ENCODE measurements at places on chromosomes 12 and 14.

DNA sequence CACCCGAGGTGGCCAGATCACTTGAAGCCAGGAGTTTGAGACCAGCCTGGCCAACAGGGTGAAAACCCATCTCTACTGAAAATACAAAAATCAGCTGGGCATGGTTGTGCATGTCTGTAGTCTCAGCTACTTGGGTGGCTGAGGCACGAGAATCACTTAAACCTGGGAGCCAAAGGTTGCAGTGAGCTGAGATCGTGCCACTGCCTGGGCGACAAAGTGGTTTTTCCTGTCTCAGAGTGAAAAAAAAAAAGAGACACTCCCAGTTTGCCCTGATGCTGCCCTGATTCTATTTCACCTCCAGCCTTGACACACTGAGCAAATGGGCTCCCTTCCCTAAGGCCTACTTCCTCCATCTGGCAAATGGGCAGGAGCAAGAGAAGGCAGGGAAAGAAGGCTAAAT is 28.5 kb upstream of the PLEK2 start:
- no peak for DNase-seq
- H3K27me3 ChIP-seq = no peaks in the 10 kb centered on the region
- no peak overlapping the region for H3K4me3 ChIP-seq
- no peak overlapping the region for H3K27ac ChIP-seq
- H3K36me3 ChIP-seq = no peaks in the 10 kb centered on the region
- H3K4me1 ChIP-seq = peaks cover 2% of the 10 kb centered on the region

- H3K4me3 ChIP-seq = no peak overlapping the region
- DNase-seq = no peak
- no peaks in the 10 kb centered on the region for H3K36me3 ChIP-seq
- peaks cover 1% of the 10 kb centered on the region for H3K4me1 ChIP-seq
Observed at GRCh38 chr12:92650228-92650822, 52.5 kb upstream of the PLEKHG7 start.

- H3K27me3 ChIP-seq = no peaks in the 10 kb centered on the region
- no peak for DNase-seq
- no peak overlapping the region for H3K27ac ChIP-seq
- H3K36me3 ChIP-seq = peaks cover 7% of the 10 kb centered on the region
- H3K4me1 ChIP-seq = no peaks in the 10 kb centered on the region
Observed at GRCh38 chr14:23099212-23099861, 4.0 kb downstream of the C14orf119 start.

- no peak for DNase-seq
- no peaks in the 10 kb centered on the region for H3K27me3 ChIP-seq
- peaks cover 5% of the 10 kb centered on the region for H3K4me1 ChIP-seq
- H3K36me3 ChIP-seq = no peaks in the 10 kb centered on the region
- H3K27ac ChIP-seq = no peak overlapping the region
- no peak overlapping the region for H3K4me3 ChIP-seq
Observed at GRCh38 chr12:31896514-31897039, 62.6 kb upstream of the RESF1 start.

DNA sequence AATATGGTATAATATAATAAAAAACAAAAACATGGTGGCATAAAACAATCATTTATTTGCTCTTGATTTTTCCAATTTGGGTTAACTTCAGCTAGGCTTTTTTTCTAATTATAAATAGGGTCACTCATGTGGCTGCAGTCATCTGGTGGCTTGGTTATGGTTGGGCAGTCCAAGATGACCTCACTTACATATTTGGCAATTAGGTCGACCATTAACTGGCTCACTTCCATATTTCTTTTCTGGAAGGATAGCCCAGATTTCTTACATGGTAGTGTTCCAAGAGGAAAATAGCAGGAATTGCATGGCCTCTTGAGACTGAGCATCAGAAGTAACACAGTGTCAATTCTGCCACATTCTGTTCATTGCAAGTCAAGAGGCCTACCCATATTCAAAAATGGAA is 153.4 kb downstream of the FUT8 start:
- no peak overlapping the region for H3K27ac ChIP-seq
- no peaks in the 10 kb centered on the region for H3K36me3 ChIP-seq
- DNase-seq = no peak

DNA sequence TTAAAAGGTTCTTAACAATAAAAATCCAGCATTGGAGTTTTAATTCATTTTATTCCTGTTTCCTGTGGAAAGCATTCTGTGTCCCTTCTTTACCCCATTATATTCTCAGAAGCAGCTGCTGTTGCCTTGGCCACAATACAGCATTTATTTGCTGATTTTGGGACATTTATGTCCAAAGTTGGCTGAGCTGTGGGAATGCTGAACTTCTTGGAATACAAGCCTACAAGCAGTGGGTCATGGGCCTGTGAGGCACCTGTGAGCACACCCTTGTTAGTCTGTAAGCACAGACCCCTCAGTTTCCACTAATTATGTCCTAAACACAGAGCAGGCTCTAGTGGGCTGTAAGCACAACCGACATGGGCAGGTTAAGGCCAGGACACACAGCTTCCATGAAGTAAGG is 122.2 kb upstream of the IGF1 start:
- no peaks in the 10 kb centered on the region for H3K27me3 ChIP-seq
- DNase-seq = no peak
- no peaks in the 10 kb centered on the region for H3K36me3 ChIP-seq
- H3K4me3 ChIP-seq = no peak overlapping the region

DNA sequence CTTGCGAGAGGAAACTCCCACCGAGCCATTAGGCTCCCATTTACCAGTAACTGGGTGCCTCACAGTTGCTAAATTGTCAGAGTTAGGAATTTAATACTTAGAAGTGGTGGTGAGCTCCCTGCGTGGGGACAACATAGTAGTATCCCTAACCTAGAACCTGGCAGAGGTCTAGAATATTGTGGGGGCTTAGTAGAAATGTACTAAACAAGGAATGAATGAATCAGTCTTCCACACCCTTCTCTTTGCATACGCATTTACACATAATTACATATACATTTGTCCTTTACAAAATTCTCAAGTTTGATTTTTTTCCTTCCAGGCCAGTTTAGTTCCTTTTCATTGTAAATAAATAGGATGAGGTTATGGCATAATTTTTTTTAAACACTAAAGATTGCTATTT is 24.1 kb downstream of the PELI2 start:
- H3K27ac ChIP-seq = no peak overlapping the region
- H3K36me3 ChIP-seq = no peaks in the 10 kb centered on the region
- H3K4me1 ChIP-seq = peaks cover 4% of the 10 kb centered on the region
- no peaks in the 10 kb centered on the region for H3K27me3 ChIP-seq

GRCh38 chr12:91990525-91990924 is 155.1 kb downstream of the BTG1 start:
- no peaks in the 10 kb centered on the region for H3K27me3 ChIP-seq
- DNase-seq = no peak
- H3K27ac ChIP-seq = no peak overlapping the region
- H3K36me3 ChIP-seq = no peaks in the 10 kb centered on the region

GRCh38 chr12:122366685-122367475 is 55.6 kb downstream of the CLIP1 start:
- peaks cover 4% of the 10 kb centered on the region for H3K36me3 ChIP-seq
- no peak overlapping the region for H3K27ac ChIP-seq
- peak; percentile 37 for DNase-seq
- H3K27me3 ChIP-seq = no peaks in the 10 kb centered on the region

GRCh38 chr12:119664642-119665041 is 3.3 kb upstream of the PRKAB1 start:
- no peaks in the 10 kb centered on the region for H3K27me3 ChIP-seq
- DNase-seq = no peak
- no peaks in the 10 kb centered on the region for H3K36me3 ChIP-seq
- H3K4me1 ChIP-seq = no peaks in the 10 kb centered on the region

GRCh38 chr14:64709126-64709525 is 4.9 kb downstream of the PLEKHG3 start:
- peaks cover 18% of the 10 kb centered on the region for H3K4me1 ChIP-seq
- DNase-seq = no peak
- H3K27me3 ChIP-seq = no peaks in the 10 kb centered on the region
- H3K4me3 ChIP-seq = no peak overlapping the region

- H3K27me3 ChIP-seq = peaks cover 7% of the 10 kb centered on the region
- no peak overlapping the region for H3K27ac ChIP-seq
- H3K36me3 ChIP-seq = no peaks in the 10 kb centered on the region
- no peak for DNase-seq
- H3K4me1 ChIP-seq = 0 out of 2 replicates have a peak, but pooled peaks cover 2% of the 10 kb centered on the region
- peak overlapping the region; percentile 82 for H3K4me3 ChIP-seq
Observed at GRCh38 chr12:27333403-27334009, 870 bp downstream of the BMAL2 start.

- no peaks in the 10 kb centered on the region for H3K36me3 ChIP-seq
- peaks cover 2% of the 10 kb centered on the region for H3K4me1 ChIP-seq
- H3K4me3 ChIP-seq = no peak overlapping the region
- DNase-seq = no peak
- no peaks in the 10 kb centered on the region for H3K27me3 ChIP-seq
Observed at GRCh38 chr14:52835122-52835903, 43.9 kb upstream of the GNPNAT1 start.

- peaks cover 24% of the 10 kb centered on the region for H3K27me3 ChIP-seq
- no peak overlapping the region for H3K27ac ChIP-seq
- no peak for DNase-seq
- peaks cover 6% of the 10 kb centered on the region for H3K4me1 ChIP-seq
Observed at GRCh38 chr12:14283489-14284144, 81.9 kb upstream of the ATF7IP start.

DNA sequence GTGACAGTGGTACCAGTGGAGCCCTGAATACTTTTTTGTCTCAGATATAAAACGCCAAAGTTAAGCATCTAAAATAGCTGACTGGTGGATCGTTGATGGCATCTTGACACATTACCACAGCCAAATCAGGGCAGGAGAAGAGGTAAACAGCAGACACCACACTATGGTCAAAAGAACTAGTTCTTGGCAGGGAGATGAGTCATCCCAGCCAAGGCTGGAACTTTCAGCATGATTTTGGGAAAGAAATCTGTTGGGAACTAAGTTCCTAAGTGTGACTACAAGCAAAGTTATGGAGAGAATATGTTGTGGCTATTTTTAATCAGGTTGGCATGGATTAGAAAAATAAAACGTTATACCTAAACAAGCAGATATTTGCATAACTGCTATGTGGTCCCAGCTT is 36.9 kb downstream of the LGR5 start:
- H3K4me1 ChIP-seq = no peaks in the 10 kb centered on the region
- H3K36me3 ChIP-seq = no peaks in the 10 kb centered on the region
- no peak overlapping the region for H3K27ac ChIP-seq
- DNase-seq = no peak
- H3K27me3 ChIP-seq = no peaks in the 10 kb centered on the region
- no peak overlapping the region for H3K4me3 ChIP-seq

GRCh38 chr12:70659077-70659606 is 21.9 kb upstream of the PTPRB start:
- no peaks in the 10 kb centered on the region for H3K36me3 ChIP-seq
- H3K4me1 ChIP-seq = peaks cover 1% of the 10 kb centered on the region
- H3K27me3 ChIP-seq = no peaks in the 10 kb centered on the region
- no peak for DNase-seq
- no peak overlapping the region for H3K27ac ChIP-seq

- no peak overlapping the region for H3K4me3 ChIP-seq
- H3K4me1 ChIP-seq = no peaks in the 10 kb centered on the region
- DNase-seq = no peak
Observed at GRCh38 chr14:71688576-71688975, 243.7 kb upstream of the RGS6 start.

- no peak overlapping the region for H3K4me3 ChIP-seq
- no peaks in the 10 kb centered on the region for H3K36me3 ChIP-seq
- H3K27me3 ChIP-seq = peaks cover 85% of the 10 kb centered on the region
- no peak overlapping the region for H3K27ac ChIP-seq
- DNase-seq = no peak
Observed at GRCh38 chr12:114414031-114414865, 8.3 kb upstream of the TBX5 start.

DNA sequence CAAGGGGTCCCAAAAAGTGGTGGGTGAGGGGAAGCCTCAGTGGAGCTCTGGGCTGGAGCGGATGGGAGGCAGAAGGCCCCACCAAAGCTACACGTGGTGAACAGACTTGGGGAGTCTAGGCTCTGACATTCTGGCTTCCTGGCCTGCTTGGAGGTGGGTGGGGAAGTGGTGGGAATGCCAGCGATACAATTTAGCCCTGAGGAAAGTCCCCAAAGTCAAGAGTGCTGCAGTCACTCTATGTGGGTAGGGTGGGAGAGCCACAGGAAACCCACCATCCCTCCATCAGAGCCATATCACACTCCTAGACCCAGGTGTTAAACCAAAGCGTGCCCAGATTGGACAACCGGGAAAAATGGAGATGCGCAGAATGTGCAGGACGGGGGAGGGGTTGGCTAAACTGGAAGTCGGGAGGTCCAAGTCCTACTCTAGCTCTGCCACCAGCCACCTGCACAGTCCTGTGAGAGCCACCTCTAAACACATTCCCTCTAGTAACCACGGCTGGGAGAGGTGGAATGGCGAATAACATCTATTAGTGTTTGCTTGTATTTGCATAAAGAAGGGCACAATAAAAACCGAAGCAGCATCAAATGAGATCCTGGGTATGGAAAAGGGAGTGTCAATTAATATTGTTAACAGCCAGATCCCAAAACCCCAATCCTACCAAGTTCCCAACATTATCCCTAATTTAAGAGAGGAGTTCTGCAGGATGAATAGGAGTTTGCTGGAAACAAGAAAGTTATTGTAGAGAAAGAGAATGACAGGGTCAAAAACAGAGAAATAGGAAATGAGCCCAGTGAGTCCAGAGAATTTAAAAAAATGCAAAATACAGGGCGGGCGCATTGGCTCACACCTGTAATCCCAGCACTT is 14.0 kb upstream of the CD9 start:
- no peak overlapping the region for H3K4me3 ChIP-seq
- no peak overlapping the region for H3K27ac ChIP-seq
- H3K36me3 ChIP-seq = no peaks in the 10 kb centered on the region
- DNase-seq = no peak
- no peaks in the 10 kb centered on the region for H3K27me3 ChIP-seq

GRCh38 chr12:46895726-46896125 is 69.9 kb upstream of the SLC38A4 start:
- H3K36me3 ChIP-seq = no peaks in the 10 kb centered on the region
- no peaks in the 10 kb centered on the region for H3K4me1 ChIP-seq
- H3K4me3 ChIP-seq = no peak overlapping the region
- no peak for DNase-seq

DNA sequence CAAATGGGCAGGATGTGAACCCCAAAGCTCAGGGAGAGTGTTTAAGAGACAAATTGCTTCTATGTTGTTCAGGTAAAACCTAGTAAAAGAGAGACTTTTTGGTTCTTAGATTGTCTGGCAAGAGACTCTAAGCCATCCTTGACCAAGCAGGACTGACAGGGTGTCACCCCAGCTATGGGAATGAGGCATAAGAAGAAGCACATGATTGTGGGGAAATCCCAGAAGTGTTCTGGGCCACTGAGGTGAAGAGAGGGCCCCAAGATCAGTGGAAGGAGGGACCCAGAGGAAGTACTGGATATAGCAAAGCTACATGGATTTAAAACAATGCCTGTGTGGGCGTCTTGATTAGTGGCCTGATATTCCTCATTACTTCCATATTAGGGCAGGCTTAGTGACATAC is 99.0 kb downstream of the SAMD4A start:
- DNase-seq = no peak
- H3K4me3 ChIP-seq = no peak overlapping the region
- H3K27ac ChIP-seq = no peak overlapping the region
- no peaks in the 10 kb centered on the region for H3K36me3 ChIP-seq
- no peaks in the 10 kb centered on the region for H3K27me3 ChIP-seq
- peaks cover 1% of the 10 kb centered on the region for H3K4me1 ChIP-seq
